ENCODE measurements at places on chromosomes 16 and 17.

GRCh38 chr16:31487720-31488467, 5.0 kb downstream of the SLC5A2 start:
- peak; percentile 66 for DNase-seq

DNA sequence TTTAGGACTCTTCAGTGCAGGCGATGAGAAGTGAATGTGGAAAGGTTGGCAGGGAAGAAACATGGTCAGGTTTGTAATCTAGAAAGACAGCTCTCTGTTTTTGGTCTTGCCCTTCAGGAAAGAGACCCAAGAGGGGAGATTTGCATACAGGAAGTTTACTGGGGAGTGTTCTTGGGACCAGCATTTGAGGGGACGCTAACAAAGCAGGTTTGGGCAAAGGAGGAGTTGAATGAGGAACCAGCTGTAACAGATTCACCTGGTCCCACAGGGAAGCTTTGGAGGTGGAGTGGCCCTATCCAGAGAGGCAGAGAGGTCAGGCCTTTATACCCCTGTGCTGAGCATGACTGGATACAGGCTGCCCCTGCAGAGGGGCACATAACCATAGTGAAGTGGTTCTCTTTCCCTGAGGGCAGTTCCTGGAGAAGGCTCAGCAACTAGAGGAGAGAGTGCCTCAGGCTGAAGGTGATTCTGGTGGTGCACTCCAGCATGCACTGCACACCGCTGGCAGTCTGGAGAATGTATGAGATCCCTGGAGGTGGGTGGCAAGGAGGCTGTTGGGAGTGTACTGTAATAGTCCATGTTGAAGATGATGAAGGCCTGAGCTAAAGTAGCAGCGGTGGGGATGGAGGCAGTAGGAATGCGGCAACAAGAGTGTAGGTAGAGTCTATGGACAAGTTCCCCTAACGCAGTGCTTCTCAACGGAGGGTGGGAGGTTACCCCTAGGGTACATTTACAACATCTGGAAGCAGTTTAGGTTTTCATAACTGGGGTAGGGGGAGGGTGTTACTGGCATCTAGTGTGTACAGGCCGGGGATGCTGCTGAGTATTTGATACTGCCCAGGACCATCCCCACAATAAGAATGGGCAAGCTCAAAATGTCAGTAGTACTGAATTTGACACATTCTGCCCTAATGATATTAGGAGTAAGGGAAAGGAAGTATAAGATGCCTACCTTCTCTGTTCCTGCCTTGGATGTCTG, 37.2 kb downstream of the MAP2K6 start:
- no peak for DNase-seq

DNA sequence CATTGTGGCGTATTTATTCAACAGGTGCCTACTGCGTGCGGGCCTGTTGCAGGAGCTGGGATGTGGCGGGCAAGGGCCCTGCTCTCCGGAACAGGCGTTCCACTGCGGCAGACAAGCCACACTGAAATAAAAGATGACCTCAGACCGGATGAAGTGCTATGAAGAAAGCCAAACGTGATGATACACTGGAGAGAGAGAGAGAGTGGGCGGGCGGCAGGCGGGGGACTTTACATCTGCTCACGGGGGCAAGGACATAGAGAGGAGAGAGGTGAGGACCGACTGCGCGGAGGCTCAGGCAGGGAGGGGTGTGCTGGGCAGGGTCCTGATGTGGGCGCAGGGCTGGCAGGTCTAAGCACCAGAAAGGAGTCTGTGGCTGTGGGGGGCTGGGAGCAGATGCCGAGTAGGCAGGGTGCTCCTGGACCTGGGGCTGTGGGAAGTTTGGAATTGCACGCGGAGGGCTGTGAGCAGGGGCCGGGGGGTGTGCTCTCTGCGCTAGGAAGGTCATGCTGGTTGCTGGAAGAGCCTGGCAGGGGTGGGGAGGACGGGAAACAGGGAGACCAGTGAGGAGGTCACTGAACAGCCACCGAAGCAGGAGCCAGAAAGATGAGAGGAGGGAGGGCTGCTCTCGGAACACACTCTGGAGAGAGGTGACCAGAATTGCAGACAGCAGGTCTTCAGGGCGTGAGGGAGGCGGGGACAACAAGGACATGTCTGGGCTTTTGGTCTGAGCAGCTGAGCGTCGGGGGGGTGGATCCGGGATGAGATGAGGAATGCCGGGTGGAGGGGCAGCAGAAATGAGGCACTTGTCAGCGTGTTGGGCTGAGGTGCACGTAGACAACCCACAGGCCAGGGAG, 9.9 kb downstream of the MXRA7 start:
- peak; percentile 82 for DNase-seq

DNA sequence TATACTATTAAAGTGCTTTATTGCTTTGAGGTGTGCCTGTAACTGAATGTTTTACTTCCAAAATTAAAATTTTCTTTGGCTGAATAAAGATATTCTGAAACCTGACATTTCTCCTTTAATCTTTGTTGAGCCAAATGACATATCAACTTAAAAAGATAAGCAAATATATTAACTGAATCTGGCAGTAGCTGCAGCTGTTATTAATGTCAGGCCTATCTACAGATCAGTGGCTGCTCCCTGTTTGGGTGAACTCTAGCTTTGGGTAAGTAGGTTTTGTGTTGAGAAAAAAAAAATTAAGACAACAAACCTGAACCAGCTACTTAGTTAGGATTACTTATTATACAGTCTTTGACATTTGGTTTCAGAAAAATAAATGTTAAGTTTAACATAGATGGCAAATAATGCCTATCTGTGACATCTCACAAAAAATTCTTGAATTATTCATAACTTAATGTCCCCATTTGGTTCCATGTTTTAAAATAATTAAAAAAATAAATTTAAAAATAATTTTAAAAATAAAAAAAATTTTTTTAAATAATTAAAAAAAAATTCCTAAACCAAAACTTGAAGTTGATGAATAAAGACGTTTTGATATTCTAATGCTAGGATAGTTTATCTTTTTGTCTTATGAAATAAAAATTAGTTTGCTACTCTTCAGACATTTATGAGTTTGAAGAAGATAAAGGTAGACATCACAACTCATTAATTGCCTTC, 19.8 kb downstream of the CPD start:
- DNase-seq, result no peak

- no peak for DNase-seq
Measured at GRCh38 chr16:29663016-29663806, at the start of gene SPN. Gene SPN (plus strand): TSS chr16:29663247. CDS start chr16:29663729, 482 bp downstream.

DNA sequence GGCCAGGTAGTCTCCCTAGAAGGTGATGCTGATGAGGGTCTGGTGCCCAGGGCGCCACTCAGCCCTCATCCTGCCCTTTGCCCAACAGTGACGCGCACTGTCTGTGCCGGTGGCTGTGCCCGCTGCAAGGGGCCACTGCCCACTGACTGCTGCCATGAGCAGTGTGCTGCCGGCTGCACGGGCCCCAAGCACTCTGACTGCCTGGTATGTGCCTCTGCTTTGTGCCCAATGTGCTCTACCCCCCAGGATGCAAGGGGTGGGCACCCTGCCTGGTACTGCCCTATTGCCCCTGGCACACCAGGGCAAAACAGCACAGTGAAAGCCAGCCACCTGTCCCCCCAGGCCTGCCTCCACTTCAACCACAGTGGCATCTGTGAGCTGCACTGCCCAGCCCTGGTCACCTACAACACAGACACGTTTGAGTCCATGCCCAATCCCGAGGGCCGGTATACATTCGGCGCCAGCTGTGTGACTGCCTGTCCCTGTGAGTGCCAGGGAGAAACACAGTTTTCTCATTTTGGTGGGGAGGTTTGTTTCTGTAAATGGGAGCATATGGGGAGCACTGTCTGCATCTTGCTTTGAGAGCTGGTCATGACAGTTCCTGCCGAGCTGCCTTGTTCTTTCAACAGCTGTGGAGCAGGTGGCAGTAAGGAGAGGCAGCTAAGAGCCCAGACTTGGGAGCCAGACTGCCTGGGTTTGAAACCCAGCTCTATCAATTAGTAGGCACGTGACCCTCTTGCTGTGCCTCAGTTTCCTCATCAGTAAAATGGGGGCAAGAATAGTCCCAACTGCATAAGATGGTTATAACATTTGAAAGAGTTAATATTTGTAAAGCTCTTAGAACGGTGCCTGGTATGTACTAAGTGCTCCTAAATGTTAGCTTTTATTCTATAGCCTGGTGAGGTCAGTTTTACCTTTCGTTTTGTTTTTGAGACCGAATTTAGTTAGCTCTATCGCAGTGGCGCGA, 10.4 kb downstream of the ERBB2 start:
- no peak for DNase-seq

GRCh38 chr17:17781591-17782496, 54.9 kb downstream of the SREBF1 start:
- no peak for DNase-seq

- DNase-seq, result peak; percentile 46
Measured at GRCh38 chr16:154217-155030, 2.0 kb downstream of the HBZ start.

DNA sequence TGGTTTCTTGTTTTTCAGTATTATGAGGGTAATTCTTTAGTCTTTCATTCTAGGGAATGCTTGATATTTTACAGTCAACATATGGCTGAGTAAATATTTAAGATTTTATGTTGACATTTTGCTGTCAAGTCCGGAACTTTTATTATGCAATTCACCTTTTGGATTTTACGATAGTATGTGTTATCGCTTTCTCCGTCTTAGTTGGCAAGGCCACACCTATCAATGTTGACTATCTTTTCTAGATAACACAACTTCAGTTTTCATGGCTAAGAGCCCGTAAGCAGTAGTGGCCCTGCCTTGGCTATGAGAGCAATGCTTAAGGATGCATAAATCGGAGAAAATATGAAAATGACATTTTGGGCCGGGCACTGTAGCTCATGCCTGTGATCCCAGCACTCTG, 39.5 kb upstream of the CDH13 start:
- no peak for DNase-seq

DNA sequence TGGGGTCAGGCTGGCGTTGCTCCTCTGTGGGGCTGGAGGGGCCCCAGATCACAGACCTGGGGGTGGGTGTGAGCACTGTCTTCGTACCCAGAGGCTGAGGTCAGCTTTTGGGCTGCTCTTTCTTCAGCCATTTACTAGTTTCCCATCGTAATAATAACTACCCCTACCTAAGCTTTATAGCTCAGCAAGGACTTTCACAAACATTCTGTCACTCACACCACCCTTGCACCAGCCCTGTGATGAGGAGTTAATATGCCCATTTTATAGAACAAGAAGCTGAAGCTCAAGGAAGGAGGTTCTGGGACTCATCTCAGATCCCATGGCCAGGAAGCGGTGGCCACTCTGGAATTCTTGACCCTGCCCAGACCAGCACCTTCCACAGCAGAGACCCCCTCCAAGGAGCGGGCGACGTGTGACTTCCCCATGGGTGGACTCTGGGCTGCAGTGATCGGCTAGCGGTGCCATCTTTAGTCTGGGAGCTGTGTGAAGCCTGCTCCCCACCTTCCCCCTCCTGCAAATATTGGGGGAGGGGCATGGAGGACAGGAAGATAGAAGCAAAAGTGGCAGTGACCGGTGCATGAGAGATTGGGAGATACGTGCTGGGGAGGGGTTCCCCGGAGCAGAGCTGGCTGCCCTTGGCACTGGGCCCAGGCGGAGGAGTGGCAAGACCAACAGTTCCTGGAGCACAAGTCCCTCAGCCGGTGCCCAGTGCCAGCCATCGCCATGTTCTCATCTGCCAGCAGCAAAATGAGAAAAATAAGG, 81.8 kb upstream of the TOB1 start:
- DNase-seq, result no peak

DNA sequence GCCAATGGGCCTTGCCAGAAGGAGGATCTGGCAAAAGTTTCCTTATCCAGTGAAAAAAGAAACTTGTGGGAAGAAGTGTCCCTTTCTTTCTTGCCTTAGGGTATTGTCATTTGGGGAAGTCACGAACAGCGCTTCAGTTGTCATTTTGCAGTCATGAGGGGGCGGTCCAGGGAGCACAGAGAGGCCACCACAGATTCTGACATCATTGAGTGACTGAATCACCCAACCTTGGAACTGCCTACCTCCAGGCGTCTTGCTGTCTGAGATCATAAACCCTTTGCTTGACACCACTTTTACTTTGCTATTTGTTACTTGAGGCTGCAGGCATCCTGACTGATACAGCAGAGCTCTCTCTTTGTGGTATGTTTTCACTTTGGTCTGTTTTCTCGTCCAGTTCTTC, 3.1 kb upstream of the WSCD1 start:
- no peak for DNase-seq

DNA sequence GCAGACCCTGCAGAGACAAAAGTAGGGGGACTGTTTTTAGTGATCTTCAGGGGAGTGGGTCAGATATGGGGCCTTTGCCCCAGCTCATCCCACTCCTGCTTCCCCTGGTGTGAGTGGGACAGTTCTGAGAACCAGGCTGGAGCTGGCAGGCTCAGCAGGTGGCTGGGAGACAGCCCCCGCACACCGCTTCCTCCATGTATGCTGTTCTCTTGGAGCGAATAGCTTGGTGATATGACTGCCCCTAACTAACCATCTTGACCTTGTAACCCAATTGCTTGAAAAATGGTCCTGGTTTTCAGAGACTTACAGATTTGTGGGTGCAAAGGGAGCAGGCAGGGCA, 61.5 kb downstream of the PRMT7 start:
- no peak for DNase-seq

DNA sequence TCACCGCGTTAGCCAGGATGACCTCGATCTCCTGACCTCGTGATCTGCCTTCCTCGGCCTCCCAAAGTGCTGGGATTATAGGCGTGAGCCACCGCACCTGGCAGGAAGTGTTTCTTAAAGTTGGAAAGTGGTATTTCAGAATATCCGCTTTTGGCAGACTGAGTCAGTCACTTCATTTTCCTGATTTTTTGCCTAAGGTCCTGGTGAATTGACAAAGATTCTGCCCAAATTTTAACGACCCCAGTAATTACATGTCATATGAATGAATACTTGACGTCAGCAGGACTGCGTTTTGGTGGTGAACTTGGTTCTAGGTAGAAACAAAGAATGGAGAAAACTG, 4.5 kb upstream of the BRCA1 start:
- peak; percentile 35 for DNase-seq

- no peak for DNase-seq
Measured at GRCh38 chr16:1700246-1700645, 5.7 kb upstream of the MAPK8IP3 start.

- no peak for DNase-seq
Measured at GRCh38 chr16:66152823-66153393, 213.6 kb upstream of the CDH5 start.

- DNase-seq, result no peak
Measured at GRCh38 chr17:50659179-50659578, 24.5 kb downstream of the ABCC3 start.

DNA sequence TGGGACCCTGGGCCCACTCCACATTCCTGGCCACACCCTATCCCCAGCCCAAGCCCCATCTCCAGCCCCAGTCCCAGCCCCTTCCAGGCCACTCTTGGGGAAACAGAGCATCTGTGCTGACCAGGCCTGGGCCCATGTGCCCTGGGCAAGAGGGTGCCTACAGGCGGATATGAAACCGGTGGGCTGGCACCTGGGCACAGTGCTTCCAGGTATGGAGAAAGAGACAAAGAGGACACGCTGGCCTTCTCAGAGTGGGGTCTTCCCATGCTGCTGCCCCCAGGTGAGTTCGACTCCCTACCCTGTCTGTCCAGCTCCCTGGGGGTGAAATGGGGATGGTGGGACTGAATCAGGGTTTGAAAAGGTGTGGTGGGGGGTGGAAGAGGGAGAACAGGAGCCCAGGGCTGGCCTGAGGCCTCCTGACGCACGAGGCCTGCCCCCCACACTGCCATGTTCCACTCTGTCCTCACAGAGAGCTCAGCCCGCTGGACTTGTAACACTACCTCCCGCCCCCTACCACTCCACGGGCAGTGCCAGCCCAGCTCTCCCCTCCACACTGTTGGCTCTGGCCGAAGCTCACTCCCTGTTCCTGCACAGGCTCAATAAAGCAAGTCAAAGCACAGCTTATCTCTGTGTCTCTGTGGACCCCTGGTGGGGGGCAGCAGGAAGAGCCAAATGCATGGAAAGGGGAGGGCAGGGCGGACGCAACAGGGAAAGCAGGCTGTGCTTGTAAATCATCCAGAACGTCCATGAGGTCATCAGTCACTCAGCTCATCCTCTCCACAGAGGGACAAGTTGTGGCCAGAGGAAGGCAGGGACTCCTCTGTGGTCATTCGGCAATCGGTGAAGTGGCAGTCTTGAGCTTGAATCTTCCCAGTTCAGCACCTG, 71.1 kb upstream of the TMEM97 start:
- no peak for DNase-seq

Measured in mammary epithelial cell (primary cell).